ENCODE measurements at places on chromosomes 16 and 17.

DNA sequence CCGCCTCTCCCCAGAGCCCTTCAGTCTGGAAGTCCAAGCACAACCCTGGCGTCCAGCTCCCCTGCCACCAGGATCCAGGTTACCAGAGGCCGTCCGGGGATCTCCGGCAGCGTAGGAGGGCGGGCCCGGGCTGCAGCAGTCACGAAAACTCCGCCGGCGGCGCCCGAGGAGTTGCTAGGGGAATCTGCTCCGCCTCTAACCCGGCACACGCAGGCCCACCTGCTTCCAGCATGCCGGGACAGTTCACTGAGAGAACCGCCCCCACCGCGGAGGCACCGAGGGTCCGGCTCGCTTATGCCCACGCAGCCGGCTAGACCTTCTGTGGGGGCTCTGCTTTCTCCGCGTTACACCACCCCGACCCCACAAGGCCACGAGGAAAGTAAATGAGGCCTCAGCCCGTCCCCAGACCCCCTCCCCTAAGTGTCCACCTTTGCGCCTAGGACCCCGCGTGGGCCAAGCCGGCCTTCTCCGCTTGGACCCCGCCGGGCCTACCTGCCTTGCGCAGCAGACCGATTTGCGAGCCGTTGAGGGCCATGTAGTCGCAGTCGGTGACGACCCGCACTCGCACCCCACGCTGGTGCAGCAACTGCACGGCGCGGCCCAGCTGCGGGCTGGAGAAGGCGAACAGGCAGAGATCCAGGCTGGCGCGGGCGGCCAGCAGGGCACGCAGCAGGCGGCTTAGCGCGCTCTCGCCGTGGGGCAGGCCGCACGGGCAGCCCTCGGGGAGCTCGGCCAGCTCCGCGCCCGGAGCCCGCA lies 587 bp downstream of the PLD6 start:
- peak; percentile 72 for DNase-seq

GRCh38 chr16:25413975-25414374 lies 156.3 kb upstream of the ZKSCAN2 start:
- DNase-seq: no peak

- DNase-seq: no peak
Measured at GRCh38 chr17:53837131-53837530, 14.4 kb downstream of the KIF2B start.

- no peak for DNase-seq
Measured at GRCh38 chr17:69608808-69609472, 194.4 kb downstream of the MAP2K6 start.

GRCh38 chr17:75652934-75653549 lies 13.9 kb downstream of the RECQL5 start:
- DNase-seq: peak; percentile 8

- no peak for DNase-seq
Measured at GRCh38 chr16:69087161-69087581, 18.3 kb upstream of the HAS3 start.

GRCh38 chr16:53715023-53715384 lies 11.0 kb downstream of the FTO start:
- no peak for DNase-seq

DNA sequence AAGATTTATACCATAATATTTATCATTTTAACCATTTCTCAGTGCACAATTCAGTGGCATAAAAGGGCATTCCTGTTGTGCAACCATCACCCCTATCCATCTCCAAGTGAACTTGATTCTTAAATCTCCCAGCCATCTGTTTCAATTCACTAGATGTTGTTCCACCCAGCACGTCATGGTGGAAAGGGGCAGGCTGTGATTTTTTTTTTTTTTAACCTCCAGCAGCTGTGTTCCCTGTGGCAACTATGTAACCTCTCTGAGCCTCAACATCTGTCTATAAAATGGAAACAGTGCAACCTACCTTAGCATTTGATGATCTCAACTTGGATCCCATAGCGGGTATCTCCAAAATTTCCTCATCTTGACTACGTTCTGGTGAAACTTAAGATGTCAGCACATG lies 604.5 kb downstream of the WWOX start:
- no peak for DNase-seq

DNA sequence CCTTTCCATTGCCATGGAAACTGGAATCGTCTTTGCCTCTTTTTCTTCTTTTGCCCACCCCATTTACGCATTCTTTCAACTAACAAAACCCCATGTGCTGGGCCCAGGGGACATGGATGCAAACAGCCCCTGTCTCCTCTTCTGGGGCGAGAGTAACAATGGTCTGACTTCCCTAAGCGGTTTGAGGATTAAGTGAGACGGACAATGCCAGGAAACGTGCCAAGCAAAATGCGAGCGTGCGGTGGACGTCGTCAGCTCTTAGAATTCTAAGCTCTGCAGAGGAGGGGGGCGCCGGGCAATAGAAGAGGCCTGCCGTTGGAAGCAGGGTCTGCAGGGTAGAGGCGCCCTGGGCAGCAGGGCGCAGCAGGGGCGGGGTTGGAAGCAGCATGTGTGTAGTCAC lies 42.4 kb upstream of the JPH3 start:
- no peak for DNase-seq

DNA sequence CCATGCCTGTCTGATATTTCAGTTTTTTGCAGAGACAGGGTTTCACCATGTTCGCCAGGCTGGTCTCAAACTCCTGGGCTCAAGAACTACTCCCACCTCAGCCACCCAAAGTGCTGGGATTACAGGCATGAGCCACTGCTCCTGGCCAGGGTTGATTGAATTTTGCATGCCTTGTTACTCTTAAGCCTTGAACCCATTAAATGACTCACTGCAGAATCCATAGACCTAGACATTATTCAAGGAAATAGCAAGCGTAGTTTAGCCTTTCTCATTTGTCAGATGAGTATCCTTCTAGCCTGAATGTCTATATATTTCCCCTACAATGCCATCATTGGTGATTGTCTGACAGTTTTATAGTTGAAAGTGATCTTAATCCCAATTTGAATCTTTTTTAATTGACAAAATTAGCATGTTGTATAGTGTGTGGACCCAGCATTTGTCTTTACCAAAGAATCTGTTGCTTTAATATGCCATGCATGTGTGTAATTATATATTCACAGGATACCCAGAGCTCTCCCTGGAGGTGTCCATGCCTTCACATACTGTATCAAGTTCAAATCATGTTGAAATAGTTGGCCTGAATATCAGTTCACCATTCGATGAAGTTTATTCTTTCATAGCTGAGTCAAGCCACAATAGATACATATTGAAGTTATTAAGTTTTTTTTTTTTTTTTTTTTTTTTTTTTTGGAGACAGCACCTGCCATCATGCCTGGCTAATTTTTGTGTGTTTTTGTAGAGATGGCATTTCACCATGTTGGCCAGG lies 321.0 kb downstream of the CPPED1 start:
- no peak for DNase-seq

DNA sequence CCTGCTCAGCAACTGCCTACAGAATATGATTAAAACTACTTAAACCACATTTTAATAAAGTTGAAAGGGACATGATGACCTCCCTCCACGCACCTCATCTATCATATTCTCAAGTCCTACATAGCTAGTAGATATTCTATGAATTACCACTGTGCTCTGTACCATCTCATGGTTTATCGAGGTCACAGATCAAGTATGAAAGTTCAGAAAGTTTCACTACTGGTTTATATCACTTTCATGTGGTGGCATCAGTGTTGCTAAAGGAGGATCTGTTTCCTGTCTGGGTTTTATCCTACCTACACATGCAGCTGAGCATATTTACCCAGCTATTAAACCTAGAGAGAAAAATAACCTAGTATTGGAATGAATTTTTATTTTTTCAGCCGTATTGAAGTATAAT lies 214.9 kb upstream of the MON1B start:
- DNase-seq: no peak

DNA sequence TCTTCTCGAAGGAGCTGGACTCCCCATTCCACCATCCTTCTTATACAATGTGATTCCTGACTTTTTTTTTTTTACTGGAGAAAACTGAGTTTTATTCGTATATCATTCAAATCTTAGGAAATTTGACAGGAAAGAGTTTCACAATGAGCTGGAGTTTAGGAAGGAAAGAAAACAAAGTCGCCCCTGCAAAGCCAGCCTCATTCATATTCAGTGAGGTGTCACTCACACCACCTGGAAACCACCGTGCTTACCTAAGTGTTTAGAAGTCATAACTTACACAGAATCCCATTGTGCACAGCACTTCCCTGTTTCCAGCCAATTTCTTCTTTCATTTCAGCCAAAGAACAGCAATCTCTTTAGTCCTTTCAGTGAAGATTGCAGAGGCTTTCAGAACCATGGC lies 90.3 kb upstream of the CHMP6 start:
- no peak for DNase-seq

- DNase-seq: no peak
Measured at GRCh38 chr17:50787106-50787505, 19.8 kb upstream of the ANKRD40CL start.

- DNase-seq: no peak
Measured at GRCh38 chr16:73143002-73143401, 95.1 kb upstream of the ZFHX3 start.

DNA sequence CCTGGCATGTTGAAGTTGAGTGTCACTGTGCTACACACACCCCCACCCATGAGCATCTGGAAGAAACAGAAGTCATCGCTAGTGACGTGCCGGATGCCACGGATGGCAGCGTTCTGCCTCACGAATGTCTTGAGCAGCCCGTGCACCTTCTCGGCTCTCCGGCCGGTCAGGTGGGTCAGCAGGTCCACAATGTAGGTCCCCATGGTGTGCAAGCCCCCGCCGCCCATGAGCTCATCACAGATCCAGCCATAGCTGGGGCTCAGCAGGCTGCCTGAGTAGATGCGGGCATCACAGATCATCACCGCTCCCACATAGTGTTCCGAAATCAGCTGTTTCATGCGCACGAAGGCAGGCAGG lies 8.9 kb downstream of the C16orf86 start:
- DNase-seq: no peak

GRCh38 chr16:56373003-56373402 lies 52.3 kb downstream of the AMFR start:
- no peak for DNase-seq

GRCh38 chr17:40315678-40316570 lies 6.9 kb downstream of the RARA start:
- no peak for DNase-seq

DNA sequence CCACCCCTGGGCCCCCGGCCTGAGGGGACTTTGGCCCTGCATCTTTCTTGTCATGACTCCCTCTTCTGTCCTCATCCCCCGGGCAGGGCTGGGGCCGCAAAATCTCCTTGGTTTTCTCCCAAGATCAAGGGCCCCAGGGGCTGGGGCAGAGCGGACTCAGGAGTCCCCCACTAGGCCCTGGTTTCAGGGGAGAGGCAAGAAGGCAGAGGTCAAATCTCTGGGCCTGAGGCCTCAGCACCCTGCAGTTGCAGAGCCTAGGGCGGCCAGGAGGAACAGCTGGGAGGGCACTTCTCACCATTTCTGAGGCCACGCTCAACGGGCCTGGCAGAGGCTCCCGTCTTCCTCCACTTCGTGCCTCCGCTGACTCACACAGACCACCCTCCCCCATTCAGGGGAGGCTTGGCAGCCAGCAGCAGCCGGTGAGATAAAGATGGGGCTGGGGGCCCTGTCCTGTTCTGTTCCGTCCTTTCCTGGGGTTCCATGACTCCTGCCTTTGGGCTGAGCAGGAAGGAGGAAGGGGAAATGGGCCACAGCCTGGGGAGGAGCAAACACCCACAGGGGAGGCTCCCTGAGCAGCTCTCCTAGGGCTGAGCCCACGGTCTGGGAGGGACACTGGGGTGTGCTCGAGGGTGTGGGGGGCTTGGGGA lies 12.4 kb downstream of the ZSCAN10 start:
- no peak for DNase-seq

DNA sequence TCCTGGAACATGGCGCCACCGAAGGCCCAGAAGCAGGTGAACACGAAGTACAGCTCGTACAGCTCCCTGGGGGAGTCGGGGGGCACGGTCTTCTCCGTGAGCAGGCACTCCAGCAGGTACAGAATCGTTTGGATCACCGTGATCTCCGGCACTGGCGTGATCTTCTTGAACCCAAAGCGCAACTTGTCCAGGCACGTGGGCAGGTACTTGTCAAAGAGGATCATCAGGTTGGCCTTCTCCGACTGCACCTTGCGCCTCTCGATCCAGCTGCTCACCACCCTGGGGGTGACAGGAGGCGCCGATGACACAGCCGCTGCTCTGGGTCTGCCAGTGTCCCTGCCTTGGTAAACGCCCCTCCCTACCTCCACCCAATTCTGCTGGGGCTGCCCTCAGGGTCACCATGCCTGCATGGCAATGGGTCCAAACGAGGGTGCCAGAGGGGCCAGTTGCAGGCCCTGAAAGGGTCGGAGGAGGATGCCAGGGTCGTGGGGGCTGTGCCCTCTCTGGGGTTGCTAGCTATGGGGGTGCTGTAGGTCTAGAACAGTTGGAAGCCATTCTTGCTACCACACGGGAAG lies 90.9 kb downstream of the DNAH17 start:
- DNase-seq: no peak

- DNase-seq: no peak
Measured at GRCh38 chr17:77131904-77132303, 8.9 kb upstream of the SEC14L1 start.

DNA sequence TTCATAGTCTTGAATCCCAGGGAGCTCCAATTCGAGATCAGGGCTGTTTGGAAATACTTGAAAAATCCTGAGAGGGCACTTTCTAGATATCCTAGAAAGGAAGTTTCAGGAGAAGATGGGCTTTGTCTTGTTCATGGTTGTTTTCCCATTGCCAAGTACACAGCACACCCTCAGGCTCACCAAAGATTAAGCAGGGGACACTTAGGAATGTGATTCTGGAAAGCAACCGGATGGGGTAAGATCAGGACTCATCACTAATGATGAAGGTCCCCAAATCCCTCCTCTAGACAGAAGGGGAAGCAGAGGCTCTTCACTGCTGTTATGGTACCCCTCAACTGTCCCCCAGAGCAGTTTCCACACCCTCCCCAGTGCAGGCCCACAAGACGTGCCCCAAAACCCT lies 40.7 kb downstream of the VAC14 start:
- no peak for DNase-seq

DNA sequence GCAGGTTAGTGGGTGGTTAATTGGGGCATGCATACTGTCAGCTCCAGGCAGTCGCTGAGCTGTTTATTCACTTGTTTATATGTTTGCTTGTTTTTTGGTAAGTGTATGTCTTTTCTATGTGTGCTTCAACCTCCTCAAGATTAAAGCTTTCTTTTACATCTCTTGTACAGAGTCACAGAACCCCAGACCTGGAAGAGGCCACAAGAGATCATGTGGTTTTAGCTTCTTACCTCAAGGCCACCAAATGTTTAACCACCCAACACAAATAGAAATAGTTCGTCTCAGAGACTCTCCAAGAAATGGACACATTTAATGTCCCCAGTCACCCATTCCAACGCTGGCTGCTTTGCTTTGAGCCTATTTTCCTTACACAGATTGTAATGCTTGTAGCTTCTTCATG lies 11.8 kb upstream of the TMEM98 start:
- no peak for DNase-seq

DNA sequence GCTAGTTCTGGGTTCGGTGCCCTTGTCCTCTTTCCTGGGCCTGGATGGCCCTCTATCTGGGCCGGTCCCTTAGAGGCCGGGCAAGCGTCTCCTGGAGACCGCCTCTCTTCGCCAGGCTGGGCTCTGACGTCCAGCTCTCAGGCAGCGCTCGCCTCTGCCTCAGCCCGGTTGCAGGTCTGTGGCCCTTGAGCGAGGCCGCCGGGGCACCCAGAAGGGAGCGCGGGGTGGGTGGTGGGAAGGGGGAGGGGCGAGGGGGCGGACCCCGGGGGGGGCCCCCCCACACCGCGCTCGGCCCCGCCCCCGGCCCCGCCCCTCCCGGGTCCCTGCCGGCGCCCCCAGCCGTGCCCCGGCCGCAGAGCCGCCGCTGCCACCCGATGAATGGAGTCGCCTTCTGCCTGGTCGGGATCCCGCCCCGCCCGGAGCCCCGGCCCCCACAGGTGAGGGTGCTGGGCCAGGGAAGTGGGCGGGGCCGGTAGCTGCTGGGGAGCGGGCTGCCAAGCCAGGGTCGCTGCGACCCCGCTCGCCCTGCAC lies at the start of gene ARHGAP23:
Gene ARHGAP23 (plus strand): TSS at position 353 of the 531 bp plus-strand sequence. CDS start 22 bp downstream, at position 375.
- peak; percentile 14 for DNase-seq

GRCh38 chr17:44909681-44910144 lies 5.6 kb downstream of the GFAP start:
- DNase-seq: no peak

Measured in stimulated activated CD4-positive, alpha-beta T cell treated with anti-CD3 and anti-CD28 coated beads, Interleukin-4, amount 100 ng/mL, for 24 hours (primary cell).